ENCODE measurements at places on chromosomes 6 and 20.

DNA sequence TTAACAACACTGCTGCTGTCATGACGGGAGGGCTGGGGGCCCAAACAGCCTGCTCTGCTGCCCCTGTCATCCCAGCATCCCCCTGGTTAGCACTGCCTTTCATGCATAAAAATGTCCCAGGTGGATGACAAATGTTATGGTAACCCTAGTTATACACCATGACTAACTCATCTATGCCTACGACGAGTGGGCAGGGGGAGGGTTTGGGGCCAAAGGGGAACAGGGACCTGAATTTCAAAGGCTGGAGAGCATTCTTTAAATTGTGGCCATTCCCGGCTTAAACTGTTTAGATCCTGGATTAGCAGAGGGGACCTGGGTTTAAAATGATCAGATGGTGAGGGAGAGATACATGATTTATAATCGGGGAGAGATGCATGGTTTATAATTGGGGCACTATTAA is 24.4 kb downstream of the GNAS-AS1 start:
- DNase-seq: no peak

- DNase-seq: no peak
These were observed 142.9 kb upstream of the RNF217 start for GRCh38 chr6:124819346-124819745.

- no peak for DNase-seq
These were observed 113.7 kb upstream of the F13A1 start for GRCh38 chr6:6434151-6434550.

- no peak for DNase-seq
These were observed 1162.8 kb upstream of the CITED2 start for GRCh38 chr6:140537211-140537610.

DNA sequence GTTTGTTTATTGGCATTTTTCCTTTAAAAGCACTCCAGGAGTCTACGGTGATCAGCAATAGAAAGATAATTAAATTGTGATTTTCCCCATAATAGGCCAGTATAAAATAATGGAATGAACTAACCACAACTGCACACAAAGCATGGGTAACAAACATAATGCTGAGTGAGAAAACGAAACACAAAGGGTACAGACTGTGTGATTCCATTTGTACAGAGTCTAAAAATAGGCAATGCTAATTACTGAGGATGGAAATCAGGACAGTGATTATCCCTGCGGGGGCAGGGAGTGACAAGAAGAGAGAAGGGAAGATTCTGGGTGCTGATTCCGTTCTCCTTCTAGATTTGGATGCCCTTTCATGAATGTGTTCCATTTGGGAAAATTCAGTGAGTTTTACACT is 478.1 kb downstream of the PREX1 start:
- DNase-seq: no peak

GRCh38 chr6:16206595-16207037 is 31.8 kb upstream of the GMPR start:
- DNase-seq: peak; percentile 43

DNA sequence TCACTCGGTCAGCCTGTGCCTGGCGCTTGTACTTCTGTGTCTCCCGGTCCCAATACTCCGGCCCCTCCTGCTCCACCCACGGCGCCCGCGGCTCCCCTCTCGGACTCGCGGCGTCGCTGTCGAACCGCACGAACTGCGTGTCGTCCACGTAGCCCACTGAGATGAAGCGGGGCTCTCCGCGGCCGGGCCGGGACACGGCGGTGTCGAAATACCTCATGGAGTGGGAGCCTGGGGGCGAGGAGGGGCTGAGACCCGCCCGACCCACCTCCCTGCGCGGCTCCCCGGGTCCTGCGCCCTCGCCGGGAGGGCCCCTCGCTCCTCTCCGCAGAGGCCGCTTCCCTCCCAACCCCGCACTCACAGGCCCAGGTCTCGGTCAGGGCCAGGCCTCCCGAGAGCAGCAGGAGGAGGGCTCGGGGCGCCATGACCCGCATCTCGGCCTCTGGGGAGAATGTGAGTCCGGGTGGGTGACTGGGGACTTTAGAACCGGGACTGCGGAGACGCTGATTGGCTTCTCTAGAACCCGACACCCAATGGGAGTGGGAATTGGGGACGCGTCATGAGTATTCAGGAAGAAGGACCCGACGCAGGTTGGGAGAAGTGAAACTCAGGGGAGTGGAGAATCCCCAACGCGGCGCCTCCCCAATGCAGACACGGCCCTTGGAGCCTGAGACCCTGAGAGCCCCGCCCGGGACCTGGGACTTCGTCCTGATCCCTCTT is at the start of gene HLA-C:
TSS of gene HLA-C (minus strand) at position 452 of the 717 bp plus-strand sequence. CDS start at position 431, 21 bp downstream.
- peak; percentile 93 for DNase-seq

GRCh38 chr6:137039010-137039409 is 5.8 kb downstream of the IL20RA start:
- no peak for DNase-seq

DNA sequence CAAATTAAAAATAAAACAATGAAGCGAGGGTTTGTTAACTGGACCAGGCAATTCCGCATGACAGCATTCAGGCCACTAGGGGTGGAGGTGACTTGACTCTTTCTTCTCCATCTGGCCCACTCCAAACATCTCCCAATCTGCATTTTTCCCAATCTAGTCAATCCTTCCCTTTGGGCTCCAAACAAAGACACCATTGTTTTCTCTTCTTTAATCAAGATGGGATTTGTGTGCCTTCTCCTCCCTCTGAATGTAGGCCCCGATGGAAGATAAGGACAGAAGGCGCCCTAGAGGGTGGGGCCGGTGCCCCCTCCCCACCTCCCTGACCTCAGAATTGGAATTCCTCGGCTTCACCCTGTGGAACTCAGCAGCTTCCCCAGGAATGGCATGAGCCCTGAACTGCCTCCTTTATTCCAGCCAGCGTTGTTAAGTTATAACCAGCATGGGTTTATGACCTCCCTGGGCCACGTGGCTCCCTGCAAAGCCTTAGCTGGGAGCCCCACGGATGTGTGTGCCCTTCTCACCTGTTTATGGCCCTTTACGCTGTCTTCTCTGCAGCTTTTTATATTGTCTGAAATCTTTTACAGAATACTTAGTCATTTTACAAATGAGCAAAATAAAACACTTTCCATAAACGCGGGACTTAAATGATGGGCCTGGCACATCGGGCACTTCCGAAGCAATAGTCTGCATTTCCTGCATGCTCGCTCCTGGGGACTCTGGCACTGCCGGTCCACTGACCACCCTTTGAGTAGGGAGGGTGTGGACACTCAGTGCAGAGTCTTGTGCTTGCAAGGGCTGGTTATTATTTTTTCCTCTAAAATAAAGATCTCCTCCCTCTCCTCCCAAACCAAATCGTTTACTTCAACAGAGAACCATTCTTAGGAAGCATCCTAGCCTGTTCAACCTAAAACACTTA is 24.5 kb downstream of the OVOL2 start:
- no peak for DNase-seq

- peak; percentile 26 for DNase-seq
These were observed 891 bp downstream of the RSPO3 start for GRCh38 chr6:127119102-127120022.

- DNase-seq: no peak
These were observed 79.4 kb downstream of the GFOD1 start for GRCh38 chr6:13407709-13408695.

GRCh38 chr6:117448011-117448410 is 22.3 kb upstream of the ROS1 start:
- DNase-seq: no peak
